ENCODE measurements at places on chromosomes 5 and 9.
A peak's percentile ranks its signal among the peaks of the same experiment; 100 is the strongest.

GRCh38 chr9:92224177-92224576 lies 69.3 kb downstream of the IARS1 start:
- DNase-seq, result no peak

DNA sequence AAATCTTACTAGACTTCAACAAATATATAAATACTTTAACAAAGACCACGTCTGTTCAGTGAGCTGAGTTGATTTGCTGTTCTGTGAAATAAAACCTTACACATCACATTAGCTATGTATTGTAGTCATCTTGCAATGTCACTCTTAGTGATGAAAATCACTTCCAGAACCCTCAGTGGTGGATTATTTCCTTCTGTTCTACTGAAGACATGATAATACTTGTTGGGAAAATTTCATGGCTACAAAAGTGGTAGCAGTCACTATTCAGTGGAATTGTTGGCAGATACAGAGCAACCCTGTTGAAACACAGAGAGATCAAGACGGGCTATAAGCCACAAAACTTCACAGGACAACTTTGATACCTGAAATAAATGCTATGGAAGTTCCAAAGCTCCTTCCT lies 26.7 kb upstream of the FAM169A start:
- DNase-seq, result no peak

- DNase-seq, result no peak
Observed at GRCh38 chr9:7083192-7083591, 325.4 kb downstream of the KDM4C start.

DNA sequence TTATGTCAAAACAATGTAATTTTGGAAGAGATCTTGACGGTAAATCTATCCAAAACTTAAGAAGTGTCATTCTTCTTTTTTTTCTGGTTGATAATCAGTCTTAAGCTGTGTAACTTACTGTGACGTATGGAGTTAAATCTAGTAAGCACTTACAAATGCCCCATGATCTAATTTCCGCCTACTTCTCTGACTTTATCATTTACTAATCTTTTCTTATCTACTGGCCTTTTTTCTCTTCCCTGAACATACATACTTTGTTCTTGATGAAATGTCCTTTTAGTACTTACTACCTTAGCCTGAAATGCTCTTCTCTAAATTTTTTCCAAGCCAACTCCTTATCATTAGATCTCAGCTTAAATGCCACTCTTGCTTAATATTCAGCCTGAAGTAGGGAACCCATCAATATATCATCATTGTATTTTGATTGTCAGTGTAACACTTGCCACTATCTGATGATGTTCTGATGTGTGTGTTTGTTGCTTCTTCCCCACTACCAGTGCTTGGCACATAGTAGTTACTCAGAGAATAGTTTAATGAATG lies 27.6 kb downstream of the AP3S1 start:
- DNase-seq, result no peak

GRCh38 chr5:160089531-160089930 lies 29.7 kb downstream of the PWWP2A start:
- peak; percentile 56 for DNase-seq

Data from inflammatory macrophage treated with lipopolysaccharide for 1 hour (primary cell).